Hematopoietic multipotent progenitor cell treated with erythropoietin and hydrocortisone succinate and interleukin-3 and kit ligand, for 17 days (in vitro differentiated cells): ENCODE measurements at places on chromosomes 11 and 22.

DNA sequence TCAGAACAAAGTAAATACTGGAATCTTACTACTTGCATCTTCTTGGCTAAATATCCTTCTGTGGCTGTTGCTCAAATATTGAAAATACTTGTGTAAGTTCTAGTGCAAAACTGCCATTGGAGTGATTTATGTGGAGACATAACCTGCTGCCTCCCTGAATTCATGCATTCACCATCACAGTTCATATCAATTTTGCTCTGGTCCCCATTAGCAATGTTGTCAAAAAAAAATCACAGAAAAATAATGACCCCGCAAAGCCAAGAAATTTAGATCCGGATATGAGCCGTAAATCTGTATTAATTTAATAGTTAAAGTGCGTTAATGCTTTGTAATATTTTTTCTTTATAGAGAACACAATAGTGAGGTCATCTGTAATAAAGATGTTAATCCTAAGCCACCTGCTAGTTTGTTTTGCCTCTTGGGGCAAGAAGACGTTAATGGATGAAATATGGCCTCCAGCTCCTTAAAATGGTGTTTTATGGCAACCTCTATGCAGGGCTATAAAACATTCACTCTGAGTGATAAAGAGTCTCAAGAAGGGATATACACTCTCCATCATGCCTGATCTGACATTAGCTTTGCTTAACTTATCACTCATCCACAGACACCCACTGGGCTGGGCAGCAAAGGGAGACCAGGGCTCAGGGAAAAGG lies 255.9 kb downstream of the INSC start:
- DNase-seq = no peak

DNA sequence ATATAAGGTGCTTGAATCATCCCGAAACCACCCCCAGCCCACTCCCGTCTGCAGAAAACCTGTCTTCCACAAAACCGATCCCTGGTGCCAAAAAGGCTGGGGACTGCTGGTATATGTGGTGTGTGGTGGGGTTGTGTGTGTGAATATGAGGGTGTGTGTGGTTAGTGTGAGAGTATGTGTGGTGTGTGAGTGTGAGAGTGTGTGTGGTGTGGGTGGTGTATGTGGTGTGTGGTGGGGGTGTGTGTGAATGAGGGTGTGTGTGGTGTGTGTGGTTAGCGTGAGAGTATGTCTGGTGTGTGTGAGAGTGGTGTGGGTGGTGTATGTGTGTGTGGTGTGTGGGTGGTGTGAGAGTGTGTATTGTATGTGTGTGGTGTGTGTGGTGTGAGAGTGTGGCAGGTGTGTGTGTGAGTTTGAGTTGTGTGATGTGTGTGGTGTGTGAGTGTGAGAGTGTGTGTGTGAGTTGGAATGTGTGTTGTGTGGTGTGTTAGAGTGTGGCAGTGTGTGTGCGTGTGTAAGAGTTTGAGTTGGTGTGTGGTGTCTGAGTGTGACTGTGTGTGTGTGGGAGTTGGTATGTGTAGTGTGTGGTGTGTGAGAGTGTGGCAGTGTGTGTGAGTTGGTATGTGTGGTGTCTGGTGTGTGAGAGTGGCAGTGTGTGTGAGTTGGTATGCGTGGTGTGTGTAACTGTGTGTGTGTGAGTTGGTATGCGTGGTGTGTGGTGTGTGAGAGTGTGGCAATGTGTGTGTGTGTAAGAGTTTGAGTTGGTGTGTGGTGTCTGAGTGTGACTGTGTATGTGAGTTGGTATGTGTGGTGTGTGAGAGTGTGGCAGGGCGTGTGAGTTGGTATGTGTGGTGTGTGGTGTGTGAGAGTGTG lies 6.5 kb downstream of the UPK3A start:
- no peak for DNase-seq

GRCh38 chr11:46050003-46050461 lies 71.2 kb downstream of the PHF21A start:
- no peak for DNase-seq

DNA sequence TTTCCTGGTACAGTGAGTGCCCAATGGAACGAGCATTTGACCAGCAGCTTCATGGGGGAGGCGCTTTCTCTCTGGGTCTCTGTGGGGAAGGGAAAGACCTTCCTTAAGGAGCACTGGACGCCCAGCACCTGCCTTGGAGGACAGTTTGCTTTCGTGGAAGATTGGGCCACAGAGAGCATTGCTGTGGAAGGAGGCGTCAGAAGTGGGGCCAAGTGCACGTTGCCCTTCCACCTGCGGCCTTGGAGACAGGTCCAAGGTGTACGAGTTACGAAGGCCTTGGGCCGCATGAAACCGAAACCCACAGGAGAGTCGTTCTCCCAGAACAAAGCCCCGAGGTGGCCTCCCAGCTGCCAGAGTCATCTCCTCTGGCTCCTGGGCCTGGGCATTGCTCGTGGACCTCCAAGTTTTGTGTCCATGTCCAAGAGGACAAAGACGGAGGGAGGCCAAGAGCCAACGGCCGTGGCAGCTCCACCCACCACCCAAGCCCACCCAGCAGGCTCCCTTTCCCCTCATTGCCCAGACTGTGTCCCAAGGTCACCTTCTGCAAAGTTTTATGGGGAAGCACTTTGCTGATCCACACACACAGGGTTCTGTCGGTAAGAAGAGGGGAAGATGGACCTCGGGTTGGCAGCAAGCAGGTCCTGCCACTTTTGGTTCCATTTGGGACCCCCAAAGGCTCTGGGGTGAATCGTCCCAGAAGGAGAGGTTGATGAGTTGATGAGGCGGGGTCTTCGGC lies 5.8 kb upstream of the NLRP6 start:
- no peak for DNase-seq

DNA sequence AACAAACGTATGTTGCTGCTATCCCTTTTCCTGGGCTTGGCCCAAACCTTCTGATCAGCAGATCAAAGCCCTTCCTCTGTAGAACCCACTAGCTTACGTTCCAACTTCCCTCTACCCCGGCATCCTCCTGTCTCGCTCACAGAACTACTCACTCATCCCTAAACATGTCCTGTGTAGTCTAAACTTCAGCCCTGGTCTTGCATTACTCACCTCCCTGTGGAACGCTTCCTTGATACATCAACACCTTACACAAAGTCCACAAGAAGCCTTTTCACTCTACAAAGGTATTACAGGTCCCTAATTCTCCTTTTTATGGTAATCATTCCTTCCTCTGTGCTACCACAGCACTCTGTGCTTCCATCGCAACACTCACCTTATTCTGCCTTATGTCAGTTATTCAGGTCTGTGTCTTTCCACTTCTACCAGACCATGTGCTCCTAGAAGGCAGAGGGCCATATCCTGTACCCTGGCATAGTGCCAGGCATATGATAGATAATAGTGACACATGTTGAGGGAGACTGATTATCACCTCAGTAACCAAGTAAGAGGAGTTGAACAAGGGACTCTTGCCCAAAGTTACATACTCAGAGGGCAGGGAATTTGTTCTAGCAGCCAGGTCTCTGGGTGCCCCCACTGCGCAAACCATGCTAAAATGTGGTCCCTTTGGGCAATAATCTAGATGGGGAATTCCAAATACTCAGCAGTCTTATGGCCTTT lies 41.6 kb downstream of the USP35 start:
- DNase-seq = peak; percentile 34
